ENCODE measurements at places on chromosomes 5 and 9.

- no peak for DNase-seq
These were observed 600.7 kb upstream of the CDH9 start for GRCh38 chr5:27639005-27639612.

- DNase-seq, result no peak
These were observed 4.2 kb upstream of the BSPRY start for GRCh38 chr9:113345190-113345589.

DNA sequence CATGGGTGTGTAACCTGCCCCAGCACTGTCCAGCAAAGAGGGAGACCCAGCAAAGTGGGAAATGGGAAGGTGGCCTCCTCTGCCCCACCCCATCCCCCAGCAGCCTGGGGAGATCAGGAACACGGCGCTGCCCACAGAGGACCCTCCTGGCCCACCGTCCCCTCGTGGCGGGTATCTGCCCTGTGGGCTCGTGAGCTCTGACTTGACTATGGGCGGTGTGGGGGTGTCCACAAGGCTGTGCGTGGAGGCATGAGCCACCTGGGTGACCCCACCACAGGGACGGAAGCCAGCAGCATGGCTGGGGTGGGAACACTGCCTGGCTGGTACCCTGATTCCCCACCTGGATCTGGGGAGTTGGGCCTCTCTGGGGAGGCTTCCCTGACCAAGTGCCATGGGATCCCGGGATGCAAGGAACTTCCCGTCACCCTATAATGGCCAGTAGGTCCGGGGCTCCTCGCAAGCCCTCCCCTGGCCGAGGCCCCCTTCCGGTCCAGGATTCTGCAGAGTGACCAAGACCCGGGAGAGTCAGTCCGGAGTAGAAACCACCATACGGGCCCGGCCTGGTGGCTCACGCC is 29.3 kb upstream of the SLC6A19 start:
- no peak for DNase-seq

DNA sequence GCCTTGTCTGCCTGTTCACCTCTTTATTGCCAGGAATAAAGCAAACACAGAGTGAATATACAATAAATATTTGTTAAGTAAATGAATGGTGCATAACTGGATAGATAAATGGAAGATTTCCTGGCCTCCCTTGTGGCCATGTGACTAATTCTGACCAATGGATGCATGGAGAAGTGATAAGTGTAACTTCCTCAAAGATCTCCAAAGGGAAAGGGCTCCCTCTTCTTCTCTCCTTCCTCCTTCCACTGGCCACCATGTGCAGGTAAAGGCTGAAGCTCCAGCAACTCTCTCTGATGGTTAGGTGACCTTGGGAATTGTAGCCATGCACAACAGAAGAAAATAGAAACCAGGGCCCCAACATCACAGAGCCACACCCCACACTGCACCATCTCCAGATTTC is 174.4 kb downstream of the EBF1 start:
- no peak for DNase-seq

GRCh38 chr5:95644351-95645042 is 2.1 kb upstream of the RFESD start:
- DNase-seq, result peak; percentile 52

DNA sequence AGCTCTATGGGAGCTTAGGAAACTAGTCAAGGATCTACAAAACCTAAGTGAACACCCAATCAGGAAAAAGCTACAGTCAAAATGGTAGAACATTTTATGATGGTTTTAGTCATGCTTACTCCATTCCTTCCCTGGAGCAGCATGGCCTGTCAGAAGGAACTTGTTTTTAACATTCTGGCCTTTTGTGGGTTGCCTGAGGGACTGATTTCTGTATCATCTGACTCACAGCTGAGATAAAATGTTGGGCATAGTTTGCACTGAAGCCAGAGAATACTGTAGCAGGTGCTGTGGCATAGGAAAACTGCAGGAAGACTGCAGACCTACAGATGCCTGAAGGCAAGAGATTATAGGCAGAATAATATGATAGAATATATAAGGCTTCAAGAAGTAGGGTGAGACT is 719.6 kb upstream of the GRAMD2B start:
- no peak for DNase-seq

GRCh38 chr9:38697776-38698300 is 22.1 kb downstream of the FAM240B start:
- DNase-seq, result no peak

- no peak for DNase-seq
These were observed 119.1 kb upstream of the RASEF start for GRCh38 chr9:83182071-83182470.

DNA sequence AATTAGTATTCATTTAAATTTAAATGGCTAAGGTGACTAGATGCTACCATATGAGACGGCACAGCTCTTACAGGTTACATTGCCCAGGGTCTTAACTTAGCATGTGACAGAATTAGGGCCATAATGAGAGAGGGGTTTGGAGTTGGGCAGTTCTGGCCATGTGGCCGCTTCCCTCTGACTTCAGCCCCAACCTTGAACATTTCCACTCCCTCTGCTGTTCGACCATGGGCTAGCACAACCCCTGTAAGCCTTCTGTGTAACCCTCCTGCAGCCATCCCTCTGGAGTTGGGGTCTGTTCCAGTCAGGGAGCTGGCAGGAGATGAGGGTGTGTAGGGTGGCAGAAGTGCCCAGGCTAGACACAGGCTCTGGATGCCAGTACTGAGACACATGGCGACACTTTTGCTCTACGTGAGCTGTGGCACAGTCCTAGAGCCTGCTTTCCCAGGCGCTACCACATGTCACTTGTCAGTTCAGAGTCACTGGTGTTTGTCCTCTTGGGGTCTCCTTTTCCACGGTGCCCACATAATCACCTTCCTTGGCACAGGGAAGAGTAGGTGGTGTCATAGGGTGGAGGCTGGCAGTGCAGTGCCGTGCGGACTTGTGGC is 128.7 kb upstream of the PITX1 start:
- DNase-seq, result no peak

GRCh38 chr5:79992891-79993657 is 2.0 kb upstream of the MTX3 start:
- DNase-seq, result no peak

DNA sequence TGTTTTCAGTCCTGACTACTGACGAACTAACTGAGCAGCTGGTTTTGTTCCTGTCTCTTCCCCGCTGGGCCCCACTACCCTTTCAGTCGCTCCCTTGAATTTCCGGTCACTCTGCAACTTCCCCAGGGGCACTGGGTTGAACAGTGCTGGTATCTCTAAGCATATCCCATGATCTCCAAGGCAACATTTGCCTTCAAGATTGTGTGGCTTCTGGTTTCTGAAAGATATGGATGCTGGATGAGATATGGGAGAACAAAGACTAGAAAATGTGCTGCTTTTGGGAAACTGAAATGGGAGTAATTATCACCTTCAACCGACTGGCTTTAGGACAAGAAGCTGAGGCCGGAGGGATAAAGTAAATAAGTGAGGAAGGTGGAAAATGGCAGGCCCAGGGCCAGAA is 258.2 kb upstream of the PIK3R1 start:
- no peak for DNase-seq

DNA sequence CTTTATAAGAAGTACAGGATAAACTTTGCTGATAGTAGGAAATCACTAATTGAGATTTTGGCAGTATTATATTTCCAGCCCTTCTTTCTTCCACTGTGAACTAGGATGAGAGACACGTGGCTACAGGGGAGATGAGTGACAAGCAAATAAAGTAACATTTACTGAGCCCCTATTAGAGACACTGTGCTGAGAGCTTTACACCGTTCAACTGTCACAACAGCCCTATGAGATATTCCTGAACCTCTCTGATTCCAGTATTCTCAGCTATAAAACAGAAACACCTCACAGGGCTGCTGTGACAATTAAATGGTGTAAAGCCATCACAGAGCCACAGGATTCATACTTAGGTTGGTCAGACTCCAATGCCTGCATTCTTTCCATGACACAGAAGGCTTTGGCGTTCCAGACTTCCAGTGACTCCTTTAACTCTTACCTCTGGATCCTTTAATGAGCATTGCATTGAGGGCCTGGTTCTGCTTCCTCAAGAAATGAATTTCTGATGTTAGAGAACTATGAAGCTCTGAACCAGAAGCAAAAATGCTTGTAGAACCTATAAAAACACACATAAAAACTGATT is 169.0 kb downstream of the CDK5RAP2 start:
- no peak for DNase-seq

- no peak for DNase-seq
These were observed 98.8 kb upstream of the EFNA5 start for GRCh38 chr5:107769519-107769918.

DNA sequence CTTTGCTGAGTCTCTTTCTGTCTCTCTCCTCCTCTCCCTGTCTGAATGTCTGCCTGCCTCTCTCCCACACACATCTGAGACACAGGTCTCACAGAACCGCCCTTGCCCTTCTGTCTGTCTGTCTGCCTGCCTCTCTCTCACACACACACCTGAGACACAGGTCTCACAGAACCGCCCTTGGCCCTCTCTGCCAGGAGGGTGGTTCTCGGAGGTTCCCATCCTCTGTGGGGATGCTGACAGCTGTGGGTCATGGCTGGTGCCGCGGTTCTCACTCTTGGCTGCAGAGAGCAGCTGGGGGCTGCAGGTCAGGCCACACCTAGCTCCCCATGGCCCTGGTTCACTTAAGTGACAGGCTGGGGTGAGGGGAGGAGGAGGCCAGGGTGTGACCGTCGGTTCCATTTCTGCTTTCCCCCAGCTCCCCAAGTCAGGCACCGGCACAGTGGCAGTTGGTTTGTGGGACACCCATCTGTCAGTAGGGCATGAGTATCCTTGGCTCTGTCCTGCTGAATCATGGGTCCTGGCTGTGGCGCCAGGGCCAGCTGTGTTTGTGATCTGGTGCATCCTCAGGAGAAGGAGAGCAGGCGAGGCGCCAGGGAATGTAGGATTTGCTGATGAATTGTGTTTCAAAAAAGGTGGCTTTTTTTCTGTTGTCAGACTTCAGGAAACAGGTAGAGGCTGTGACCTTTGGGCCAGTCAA is 42.3 kb upstream of the CLPTM1L start:
- DNase-seq, result no peak

DNA sequence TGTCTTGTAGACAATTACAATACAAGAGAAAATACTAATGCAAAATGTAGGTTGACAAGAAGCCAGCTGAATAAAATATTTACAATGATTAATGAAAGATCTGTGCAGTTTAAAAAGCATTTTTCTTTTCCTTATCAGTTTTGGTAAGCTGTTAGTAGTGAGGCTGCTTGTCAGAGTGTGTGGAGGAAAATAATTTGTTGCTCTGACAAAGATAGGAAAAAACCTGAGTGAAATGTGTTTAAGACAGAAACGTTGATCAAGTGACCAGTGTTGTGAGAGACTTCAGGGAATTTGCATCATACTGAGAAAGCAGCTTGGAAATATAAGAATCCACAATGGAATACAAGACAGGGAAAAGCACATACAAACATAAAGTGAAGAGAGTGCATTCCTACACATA is 360.3 kb upstream of the CDH18 start:
- DNase-seq, result no peak

GRCh38 chr9:107039542-107039941 is 176.6 kb downstream of the ZNF462 start:
- no peak for DNase-seq
